Omental fat pad (tissue), 4 donors: ENCODE measurements at places on chromosomes 12 and 14. TPM values are rescaled to one million over a fixed set of nuclear protein-coding genes. Genes with fewer than 3 reads are reported as not detected.

DCN gene
- 2,728 TPM for total RNA-seq

C3AR1 gene
- total RNA-seq, result 43.0 TPM

LYZ gene
- 123 TPM for total RNA-seq

TMPRSS12 gene
- not detected for total RNA-seq

ATF1 gene
- 18.0 TPM for total RNA-seq

KCNC2 gene
- total RNA-seq, result not detected

SPX gene
- total RNA-seq, result 1.7 TPM

GRCh38 chr12:108232565-108232964 is 103.5 kb downstream of the WSCD2 start:
- no peak for DNase-seq

DNA sequence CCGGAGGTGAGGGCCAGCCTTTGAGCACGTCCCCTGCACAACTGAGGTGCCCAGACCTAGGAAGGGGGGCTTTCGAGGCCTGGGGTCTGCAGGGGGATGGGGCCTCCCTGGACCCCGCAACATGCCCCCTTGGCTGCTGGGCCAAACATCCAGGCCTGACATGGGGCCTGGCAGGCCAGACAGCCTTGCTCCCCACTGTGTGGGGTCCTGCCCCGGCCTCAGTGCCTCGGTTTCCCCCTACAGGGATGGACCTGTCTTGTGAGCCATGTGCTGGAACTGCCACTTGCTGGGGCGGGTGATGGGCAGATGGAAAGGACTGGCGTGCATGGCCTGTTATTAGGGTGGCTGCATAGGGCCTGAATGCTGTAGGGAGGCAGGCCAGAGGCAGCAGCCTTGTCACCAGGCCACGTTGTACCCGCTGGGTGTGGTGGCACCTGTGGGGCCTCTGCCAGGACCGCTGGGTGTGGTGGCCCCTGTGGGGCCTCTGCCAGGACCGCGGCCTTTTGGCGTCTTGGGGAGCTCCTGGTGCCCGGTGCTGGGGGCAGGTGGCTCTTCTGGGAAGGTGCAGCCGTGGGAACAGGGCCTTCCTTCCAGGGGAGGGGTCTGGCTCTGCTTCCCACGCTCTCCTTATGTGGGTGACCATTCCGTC is 20.4 kb downstream of the ASPG start:
- no peak for DNase-seq

GRCh38 chr14:69154779-69155178 is 1.9 kb upstream of the DCAF5 start:
- DNase-seq, result no peak

- no peak for DNase-seq
These were observed 36.7 kb upstream of the RMST start for GRCh38 chr12:97425802-97426491.

DNA sequence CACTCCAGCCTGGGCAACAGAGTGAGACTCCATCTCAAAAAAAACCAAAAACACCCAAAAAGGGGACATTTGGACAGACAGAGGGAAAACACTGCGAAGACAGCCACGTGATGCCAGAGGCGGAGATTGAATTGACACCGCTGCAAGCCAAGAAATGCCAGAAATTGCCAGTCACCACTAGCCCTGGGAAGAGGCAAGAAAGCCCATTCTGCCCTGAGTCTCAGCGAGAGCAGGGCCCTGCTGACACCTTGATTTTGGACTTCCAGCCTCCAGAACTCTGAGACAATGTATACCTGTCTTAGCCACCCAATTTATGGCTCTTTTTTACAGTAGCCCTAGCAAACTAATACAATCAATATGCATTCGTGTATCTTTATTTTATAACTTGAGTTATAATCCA is 7.4 kb upstream of the IGFBP6 start:
- DNase-seq, result no peak

- DNase-seq, result no peak
These were observed 55.0 kb downstream of the CCDC85C start for GRCh38 chr14:99548871-99549515.

GRCh38 chr12:39771456-39771855 is 151.9 kb upstream of the ABCD2 start:
- DNase-seq, result no peak

- no peak for DNase-seq
These were observed 31.8 kb upstream of the RAD51AP1 start for GRCh38 chr12:4506870-4507269.

DNA sequence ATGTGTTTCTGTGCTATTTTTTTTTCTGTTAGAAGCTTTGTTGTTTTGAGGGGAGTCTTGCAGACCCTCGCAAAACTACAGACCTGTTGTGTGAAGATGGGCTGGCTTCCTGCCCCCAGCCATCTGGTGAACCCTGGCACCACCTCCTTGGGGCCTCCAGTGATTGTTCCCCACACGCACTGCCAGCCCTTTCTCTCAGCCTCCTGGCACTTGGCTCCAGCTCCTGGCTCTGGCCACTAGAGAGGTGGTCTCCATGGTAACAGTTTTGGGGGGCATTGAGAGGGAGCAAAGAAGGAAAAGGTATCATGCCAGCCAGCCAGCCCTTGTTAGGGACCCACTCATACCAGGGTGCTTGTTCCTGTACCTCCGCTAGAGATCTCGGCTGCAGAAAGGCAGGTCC is 176.4 kb upstream of the RPH3A start:
- DNase-seq, result no peak

GRCh38 chr12:110180591-110181005 is 56.4 kb downstream of the IFT81 start:
- DNase-seq, result no peak

DNA sequence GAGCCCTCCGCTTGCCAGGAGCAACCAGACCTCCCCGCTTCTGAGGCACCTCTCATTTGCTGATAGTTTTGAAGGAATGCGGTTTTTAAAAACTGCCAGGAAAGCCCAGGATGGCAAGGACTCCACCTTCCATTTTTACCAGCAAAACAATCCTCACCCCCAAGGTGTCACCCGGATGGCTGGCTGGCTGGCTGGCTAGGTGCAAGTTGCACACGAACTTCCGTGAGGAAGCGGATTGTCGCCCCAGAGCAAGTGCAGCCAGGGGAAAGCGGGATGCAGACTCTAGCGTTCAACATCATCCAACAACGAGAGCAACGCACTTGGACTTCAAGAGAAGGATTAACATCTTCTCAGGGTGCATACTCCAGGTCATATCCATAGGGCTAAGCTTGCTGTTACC is 125.4 kb downstream of the RIMBP2 start:
- no peak for DNase-seq

DNA sequence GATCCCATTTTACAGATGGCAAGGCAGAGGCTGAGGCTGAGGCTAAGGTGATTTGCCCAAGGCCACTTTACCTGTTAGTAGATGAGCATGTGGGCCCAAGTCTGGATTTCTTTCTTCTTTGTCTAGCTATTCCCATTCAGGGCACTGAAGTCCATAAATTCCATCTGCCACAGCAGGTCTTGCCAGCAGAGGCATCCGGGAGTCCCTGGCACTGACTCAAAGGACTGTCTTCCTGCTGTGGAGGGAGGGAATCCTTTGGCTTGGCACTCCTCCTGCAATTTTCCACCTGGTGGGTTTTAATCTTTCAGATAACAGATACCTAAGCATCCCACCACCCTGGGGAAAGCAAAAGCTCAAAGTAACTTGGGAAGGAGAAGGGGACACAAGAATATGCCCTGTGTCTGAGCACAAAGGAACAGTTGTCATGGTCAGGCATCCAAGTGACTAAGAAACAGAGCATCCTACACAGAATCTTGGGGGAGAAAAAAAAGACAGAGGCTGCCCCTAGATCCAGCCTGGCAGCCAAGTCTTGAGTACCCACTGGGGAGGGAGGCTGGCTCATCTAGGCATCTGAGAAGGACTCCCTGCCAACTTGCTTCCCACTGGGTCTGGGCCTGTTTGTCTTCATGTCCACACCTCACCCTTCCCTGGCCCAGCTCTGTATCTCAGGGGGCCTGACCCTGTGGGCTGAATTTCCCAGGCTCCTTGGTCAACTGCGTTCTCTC is 35.6 kb upstream of the CMKLR1 start:
- DNase-seq, result no peak

DNA sequence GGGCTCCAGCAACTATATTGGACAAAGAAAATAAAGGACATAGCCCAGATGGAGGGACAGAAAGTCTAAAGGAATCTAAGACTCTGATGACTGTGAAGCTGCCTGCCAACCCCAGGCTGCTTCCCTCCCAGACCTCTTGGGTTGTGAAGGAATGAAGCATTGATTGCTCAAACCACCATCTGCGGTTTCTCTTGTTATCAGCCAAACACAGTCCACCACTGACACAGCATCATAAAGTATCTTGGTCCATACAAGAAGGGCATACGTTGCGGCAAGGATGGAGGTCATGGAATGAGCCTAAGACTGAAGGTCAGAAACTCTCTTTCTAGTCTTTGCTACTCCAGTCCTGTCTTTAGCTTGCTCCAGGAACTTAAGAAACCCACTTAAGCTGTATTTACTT is 58.5 kb upstream of the PLXNC1 start:
- no peak for DNase-seq

GRCh38 chr14:21261824-21262223 is 7.4 kb downstream of the HNRNPC start:
- no peak for DNase-seq

DNA sequence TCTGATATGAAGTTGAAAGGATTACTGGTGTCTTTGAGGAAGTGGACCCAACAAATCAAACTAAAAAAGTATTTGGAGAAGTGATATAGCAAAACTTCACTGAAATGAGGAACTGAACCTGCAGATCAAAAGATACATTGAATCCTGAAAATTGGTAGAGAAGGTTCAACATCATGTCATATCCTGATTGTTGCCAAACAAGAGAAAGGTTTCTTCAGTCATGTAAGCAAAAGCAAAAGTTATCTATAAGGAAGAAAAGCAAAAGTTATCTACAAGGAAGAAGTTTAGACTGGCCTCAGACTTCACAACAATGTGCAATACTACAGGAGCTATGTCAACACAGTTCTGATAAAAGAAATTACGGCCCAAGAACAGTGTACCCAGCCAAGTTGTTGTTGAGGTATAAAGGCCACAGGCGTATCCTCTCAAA is 142.7 kb downstream of the RAD51B start:
- DNase-seq, result no peak

- DNase-seq, result no peak
These were observed 89.2 kb downstream of the OTOGL start for GRCh38 chr12:80188576-80188975.

- DNase-seq, result no peak
These were observed 49.2 kb downstream of the SUSD6 start for GRCh38 chr14:69660344-69661193.

GRCh38 chr12:69173368-69173767 is 66.0 kb upstream of the CPSF6 start:
- DNase-seq, result no peak

DNA sequence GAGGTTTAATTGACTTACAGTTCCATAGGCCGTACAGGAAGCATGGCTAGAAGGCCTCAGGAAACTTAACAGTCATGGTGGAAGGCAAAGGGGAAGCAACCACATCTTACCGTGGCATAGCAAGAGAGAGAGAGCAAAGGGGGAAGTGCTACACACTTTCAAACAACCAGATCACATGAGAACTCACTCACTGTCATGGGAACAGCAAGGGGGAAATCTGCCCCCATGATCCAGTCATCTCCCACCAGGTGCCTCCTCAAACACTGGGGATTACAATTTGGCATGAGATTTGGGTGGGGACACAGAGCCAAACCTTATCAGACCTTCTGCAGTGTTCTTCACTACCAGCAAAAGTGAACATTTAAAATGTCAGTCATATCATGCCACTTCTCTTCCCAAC is 58.9 kb downstream of the USP15 start:
- DNase-seq, result no peak

GRCh38 chr12:12051668-12052067 is 19.1 kb upstream of the BCL2L14 start:
- DNase-seq, result no peak

DNA sequence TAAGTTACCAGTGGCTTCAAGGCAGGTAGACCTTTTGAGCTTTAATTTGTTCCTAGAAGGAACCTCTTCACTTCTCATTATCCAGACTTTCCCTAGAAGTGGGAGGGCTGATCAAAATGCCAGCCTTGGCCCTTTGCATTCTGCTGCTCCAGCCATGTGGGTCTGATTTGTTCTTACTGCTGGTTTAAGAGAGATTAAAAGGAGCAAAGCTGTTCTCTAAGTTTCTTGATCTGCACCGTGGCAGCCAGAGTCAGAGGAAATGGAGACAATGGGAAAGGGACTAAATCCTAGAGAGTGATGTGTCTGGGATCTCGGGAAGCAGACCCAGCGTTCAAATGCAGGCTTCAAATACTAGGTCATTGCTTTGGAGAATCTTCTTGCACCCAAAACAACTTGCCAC is 759.7 kb downstream of the DIO2 start:
- no peak for DNase-seq

DNA sequence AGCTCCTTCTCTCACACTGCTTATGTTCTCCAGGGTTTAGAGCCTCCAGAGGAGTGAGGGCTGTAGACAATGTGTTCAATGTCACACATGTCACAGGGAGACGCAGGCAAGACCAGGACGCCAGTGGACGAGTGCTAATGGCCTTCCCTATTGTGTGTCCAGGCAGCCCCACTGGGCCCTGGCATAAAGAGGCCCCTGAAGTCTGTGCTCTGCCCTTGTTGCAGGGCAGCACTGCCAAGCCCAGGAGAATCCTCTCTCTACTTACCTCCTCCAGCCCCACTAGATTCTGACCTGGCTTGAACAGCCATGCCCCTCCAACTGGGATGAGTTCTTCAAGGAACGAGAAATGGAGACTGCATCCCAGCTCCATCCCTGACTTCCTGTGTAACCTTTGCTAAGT is 24.8 kb upstream of the TMEM106C start:
- DNase-seq, result no peak
